Type B pancreatic cell (in vitro differentiated cells): ENCODE measurements at places on chromosomes 5 and 9.

DNA sequence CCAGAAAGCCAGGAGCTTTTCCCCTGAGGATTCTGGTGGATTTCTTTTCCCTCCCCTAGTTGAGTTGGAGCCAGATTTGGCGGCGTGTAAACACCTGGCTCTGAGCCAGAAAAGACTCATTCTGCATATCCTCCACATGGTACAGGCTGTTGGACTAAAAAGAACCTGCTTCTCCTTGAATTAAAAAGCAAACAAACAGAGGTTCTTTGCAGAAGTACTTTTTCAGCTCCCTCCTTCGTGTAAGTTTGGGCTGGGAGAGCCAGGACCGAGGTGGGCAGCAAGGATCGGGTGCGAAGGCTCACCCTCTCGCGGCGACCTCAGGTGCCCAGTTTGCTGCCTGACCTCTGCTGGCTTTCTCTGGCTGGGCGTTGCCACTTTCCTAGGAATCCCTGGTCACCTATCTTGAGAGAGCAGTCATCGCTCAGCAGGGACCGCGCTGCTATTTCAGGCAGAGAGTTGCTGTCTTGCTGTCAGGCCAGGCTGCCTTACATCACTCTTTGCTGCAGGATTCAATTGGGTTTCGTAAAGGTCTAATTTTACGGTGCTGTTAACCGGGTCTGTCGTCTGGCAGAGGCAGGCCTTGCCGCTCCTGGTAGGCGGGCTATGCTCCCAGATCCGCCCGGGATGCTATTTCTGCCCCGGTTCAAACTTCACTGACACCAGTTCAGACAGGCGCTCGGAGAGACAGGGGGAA lies 3.2 kb downstream of the PAPPA start:
- DNase-seq, result no peak

GRCh38 chr5:62938927-62939326 lies 360.3 kb downstream of the LRRC70 start:
- no peak for DNase-seq

DNA sequence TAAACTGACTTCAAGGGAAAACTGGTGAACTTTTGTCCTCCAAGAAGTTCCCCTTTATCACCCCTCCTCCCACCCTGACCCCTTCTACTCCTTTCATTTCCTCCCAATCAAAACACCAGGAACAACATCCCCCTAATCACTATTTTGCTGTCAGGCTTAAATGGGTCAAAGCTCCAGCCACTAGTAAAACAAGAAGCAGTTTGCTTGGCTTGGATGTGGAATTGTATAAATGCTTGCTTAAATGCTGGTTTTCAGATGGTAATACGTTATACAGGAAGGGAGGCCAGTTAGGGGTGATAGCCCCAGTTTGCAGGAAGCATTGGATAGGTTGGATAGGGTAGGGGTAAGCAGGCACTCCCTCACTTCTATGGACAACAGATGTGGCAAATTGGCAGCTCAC lies 473.6 kb downstream of the AGTPBP1 start:
- no peak for DNase-seq

DNA sequence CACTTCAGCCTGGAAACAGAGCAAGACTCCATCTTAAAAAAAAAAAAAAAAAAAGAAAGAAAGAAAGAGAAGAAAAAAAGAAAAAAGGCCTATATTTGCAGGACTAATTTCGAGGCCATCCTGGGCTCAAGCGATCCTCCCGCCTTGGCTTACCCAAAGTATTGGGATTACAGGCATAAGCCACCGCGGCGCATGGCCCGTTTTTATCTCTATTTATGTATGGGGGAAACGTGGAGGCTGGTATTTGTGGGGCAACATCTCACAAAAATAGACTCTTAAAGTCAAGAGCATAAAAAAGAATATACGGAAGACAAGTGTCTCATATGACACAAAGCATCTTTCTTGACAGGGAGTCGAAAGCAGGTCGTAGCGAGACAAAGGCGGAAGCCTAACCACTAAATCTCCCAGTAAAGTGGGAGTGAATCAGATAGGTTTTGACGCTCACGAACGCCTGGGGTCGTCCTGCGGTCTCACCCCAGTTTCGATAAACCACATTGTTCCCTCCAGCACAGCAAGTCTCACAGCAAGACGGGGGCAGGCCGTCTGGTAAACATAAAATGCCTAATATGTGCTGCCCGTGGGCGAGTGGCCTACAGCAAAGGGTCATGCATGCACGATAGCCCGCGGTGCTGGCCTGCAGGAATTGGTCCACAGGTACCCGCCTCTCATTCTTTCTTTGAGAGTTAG lies 1.8 kb upstream of the TRIM41 start:
- DNase-seq, result no peak

DNA sequence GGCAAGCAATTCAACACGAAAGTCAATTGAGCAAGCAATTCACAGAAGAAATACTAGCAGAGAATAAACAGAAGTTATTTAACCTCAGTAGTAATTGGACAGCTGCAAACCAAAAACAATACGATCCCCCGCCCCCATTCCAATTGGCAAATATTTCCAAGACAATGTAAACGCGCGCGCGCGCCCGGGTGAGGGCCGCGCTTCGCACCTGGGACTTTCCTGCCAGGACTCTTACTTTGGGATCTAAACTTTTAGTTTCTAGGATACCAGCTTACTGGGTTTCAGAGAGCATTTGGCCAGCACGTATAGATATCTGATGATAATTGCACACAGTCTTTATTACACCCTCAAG lies 8.6 kb downstream of the RUFY1 start:
- DNase-seq, result peak; percentile 74

DNA sequence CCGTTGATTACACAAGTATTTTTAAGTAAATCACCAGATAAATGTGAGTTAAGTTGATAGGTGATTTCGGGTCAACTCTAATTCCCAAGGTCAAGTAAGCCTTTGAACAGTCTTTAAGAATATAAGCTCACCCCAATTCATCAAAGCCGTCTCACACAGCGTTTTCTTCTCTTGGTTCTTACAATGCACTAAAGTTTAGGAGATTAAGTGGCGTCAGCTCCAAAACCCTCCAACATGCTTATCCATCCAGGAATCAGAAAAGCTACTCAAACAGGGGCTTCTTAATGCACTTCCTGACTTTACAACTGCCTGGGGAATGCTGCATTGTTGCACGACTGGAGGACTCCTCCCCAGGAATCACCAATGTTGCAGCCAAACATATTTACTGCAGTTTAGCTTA lies 206.2 kb upstream of the EFNA5 start:
- DNase-seq, result no peak

- no peak for DNase-seq
Observed at GRCh38 chr9:32247168-32247567, 137.3 kb upstream of the ACO1 start.

DNA sequence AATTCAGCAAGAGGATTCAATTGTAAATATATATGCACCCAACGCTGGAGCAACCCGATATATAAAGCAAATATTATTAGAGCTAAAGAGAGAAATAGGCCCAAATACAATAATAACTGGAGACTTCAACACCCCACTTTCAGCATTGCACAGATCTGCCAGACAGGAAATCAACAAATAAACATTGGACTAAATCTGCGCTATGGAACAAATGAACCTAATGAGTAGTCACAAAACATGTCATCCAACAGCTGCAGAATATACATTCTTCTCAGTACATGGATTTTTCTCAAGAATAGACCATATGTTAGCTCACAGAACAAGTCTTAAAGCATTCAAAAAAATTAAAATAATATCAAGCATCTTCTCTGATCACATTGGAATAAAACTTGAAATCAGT lies 86.1 kb upstream of the SLC1A1 start:
- DNase-seq, result no peak

DNA sequence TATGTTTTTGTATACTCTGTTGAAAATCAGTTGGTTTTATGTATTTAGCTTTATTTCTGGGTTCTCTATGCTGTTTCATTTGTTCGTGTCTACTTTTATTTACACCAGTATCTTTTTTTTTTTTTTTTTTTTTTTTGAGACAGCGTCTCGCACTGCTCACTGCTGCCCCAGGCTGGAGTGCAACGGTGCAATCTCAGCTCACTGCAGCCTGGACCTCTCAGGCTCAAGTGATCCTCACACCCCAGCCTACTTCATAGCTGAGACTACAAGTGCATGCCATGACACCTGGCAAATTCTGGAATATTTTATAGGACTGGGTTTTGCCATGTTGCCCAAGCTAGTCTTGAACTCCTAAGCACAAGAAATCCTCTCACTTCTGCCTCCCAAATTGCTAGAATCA lies 869.4 kb upstream of the CDH6 start:
- no peak for DNase-seq
